ENCODE measurements at places on chromosomes 2 and 18. TPM values are rescaled to one million over a fixed set of nuclear protein-coding genes. Genes with fewer than 3 reads are reported as not detected.

KIF3C gene
- total RNA-seq, result 0.38 TPM

PLA2R1 gene
- 1.1 TPM for total RNA-seq

PDE11A gene
- total RNA-seq, result 5.0 TPM

GREB1 gene
- total RNA-seq, result 5.6 TPM

GRCh38 chr2:135890149-135890548 is 13.9 kb upstream of the MCM6 start:
- H3K4me1 ChIP-seq, result no peaks in the 10 kb centered on the region
- no peak overlapping the region for H3K27ac ChIP-seq
- H3K27me3 ChIP-seq, result no peaks in the 10 kb centered on the region

GRCh38 chr2:24048769-24049484 is 614 bp upstream of the FKBP1B start:
- no peaks in the 10 kb centered on the region for H3K36me3 ChIP-seq
- no peaks in the 10 kb centered on the region for H3K4me1 ChIP-seq
- DNase-seq, result no peak
- H3K4me3 ChIP-seq, result peak overlapping the region; percentile 87
- no peak overlapping the region for H3K27ac ChIP-seq

- no peak overlapping the region for H3K4me3 ChIP-seq
- no peaks in the 10 kb centered on the region for H3K27me3 ChIP-seq
- DNase-seq, result no peak
These were observed 47.9 kb downstream of the EML6 start for GRCh38 chr2:54771166-54771885.

DNA sequence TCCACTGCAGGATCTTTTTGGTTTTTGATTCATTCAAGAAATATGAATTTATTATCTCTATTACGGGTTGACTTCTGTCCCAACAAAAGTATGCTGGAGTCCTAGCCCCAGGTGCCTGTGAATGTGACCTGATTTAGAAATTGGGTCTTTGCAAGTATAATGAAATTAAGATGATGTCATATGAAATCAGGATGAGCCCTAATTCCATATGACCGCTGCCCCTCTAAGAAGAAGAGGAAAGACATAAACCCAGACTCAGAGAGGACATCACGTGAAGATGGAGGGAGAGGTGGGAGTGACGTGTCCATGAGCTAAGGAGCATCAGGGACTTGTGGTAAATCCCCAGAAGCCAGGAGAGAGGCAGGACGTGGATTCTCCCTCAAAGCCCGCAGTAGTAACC is 287.1 kb downstream of the LPIN1 start:
- H3K27me3 ChIP-seq, result no peaks in the 10 kb centered on the region
- H3K4me1 ChIP-seq, result no peaks in the 10 kb centered on the region
- DNase-seq, result no peak
- no peaks in the 10 kb centered on the region for H3K36me3 ChIP-seq
- no peak overlapping the region for H3K4me3 ChIP-seq
- H3K27ac ChIP-seq, result no peak overlapping the region

- no peak overlapping the region for H3K27ac ChIP-seq
- no peaks in the 10 kb centered on the region for H3K36me3 ChIP-seq
- no peak for DNase-seq
These were observed 46.6 kb upstream of the TANC1 start for GRCh38 chr2:158921599-158922408.

DNA sequence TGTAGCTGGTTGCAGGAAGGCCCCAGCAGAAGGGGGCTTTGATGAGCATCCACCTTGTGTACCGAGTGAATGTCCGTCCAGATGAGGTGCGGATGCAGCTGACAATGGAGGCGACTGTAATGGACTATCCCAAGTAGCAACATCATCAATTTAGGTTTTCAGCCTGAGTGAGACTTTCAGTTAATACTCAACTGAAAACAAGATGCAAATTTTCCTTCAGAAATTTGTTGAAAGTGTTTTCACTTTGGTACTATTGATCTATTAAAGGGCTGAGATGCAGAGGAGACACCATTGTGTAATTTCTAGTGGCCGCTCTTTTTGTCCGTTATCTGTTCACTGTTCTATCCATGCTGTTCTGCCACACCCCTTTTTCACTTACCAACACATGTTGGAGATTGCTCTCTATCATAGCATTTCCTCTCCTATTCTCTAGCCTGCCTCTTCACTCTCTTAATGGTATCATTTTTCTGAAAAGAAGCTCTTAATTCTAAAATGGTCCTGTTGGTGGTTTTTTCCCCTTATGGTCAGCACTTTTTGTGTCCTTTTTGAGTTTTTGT is 12.0 kb upstream of the CASP8 start:
- no peak for DNase-seq
- no peaks in the 10 kb centered on the region for H3K27me3 ChIP-seq
- no peak overlapping the region for H3K4me3 ChIP-seq
- no peak overlapping the region for H3K27ac ChIP-seq

DNA sequence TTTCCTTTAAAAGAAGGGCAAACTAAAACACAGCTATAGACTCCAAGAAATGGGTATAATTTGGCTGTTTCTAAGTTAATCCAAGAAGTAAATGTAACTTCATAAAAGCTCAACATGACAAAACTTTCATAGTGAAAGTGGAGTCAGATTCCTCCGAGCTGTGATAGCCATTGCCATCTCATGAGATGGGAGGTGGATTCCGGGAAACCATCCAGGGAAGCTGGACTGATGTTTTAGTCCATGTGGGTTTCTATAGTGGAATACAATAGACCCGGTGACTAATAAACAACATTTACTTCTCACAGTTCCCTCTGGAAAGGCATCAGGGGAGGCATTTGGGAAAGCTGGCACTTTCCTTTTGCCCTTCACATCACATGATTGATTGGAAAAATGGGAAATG is 10.0 kb upstream of the LAPTM4A start:
- H3K4me3 ChIP-seq, result no peak overlapping the region
- no peaks in the 10 kb centered on the region for H3K36me3 ChIP-seq
- no peaks in the 10 kb centered on the region for H3K27me3 ChIP-seq
- DNase-seq, result no peak
- H3K27ac ChIP-seq, result no peak overlapping the region

- no peak overlapping the region for H3K4me3 ChIP-seq
- no peak overlapping the region for H3K27ac ChIP-seq
- no peak for DNase-seq
- peaks cover 4% of the 10 kb centered on the region for H3K36me3 ChIP-seq
- H3K27me3 ChIP-seq, result no peaks in the 10 kb centered on the region
- no peaks in the 10 kb centered on the region for H3K4me1 ChIP-seq
These were observed 17.8 kb downstream of the NPC1 start for GRCh38 chr18:23568281-23569138.

GRCh38 chr2:122683018-122683417 is 927.6 kb downstream of the TSN start:
- no peak overlapping the region for H3K4me3 ChIP-seq
- H3K27ac ChIP-seq, result no peak overlapping the region
- H3K4me1 ChIP-seq, result no peaks in the 10 kb centered on the region
- H3K27me3 ChIP-seq, result no peaks in the 10 kb centered on the region
- DNase-seq, result no peak

DNA sequence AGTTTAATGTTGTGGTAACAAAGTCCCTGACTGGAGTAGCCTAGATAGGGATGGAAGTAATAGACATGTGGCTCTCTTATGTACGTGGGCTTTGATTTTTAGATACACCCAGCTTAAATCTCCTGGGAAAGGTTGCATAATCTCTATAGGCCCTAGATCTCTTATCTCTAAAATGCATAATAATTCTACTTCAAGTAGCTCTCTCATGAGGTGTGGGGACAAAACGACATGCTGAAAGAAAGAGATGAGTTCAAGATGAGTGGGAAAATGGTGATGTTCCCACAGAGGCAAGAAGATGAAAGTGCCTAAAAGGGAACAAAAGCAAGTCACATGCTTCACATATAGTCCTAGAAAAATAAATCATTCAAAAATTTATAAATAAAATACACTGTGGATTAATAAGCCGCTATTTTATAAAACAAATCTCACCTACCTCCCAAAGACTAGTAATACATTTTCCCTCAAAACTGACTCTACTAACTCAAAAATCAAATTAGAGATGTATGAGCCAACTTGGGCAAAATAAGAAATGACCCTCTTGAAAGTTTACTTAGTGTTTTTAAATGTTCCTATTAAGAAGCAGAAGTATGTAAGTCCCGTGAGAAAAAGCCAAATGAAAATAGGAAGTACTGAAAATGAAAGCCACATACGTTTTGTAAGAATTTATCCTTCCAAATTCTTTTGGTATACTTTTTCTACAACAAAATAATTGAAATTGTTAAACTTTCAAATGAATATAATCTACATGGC is 148.2 kb upstream of the ITGA4 start:
- no peaks in the 10 kb centered on the region for H3K27me3 ChIP-seq
- no peaks in the 10 kb centered on the region for H3K4me1 ChIP-seq
- no peak for DNase-seq
- H3K36me3 ChIP-seq, result no peaks in the 10 kb centered on the region
- no peak overlapping the region for H3K27ac ChIP-seq

DNA sequence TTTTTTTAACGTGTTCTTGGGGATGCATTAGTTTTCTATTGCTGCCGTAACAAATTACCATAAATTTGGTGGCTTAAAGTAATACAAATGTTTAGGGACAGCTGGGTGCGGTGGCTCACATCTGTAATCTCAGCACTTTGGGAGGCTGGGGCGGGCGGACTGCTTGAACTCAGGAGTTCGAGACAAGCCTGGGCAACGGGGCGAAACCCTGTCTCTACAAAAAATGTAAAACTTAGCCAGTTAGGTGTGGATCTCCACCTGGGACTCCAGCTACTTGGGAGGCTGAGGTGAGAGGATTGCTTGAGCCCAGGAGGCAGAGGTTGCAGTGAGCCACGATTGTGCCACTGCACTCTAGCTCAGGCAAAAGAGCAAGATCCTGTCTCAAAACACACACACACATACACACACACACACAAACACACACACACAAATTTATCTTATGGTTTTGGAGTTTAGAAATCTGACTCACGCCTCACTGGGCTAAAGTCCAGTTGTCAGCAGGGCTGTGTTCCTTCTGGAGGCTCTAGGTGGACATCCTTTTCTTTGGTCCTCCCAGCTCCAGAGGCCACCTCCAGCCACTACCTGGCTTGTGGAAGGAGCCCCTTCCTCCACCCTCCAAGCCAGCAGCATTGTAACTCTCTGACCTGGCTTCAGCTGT is 76.1 kb downstream of the SEPTIN10 start:
- no peaks in the 10 kb centered on the region for H3K36me3 ChIP-seq
- no peak overlapping the region for H3K27ac ChIP-seq
- no peaks in the 10 kb centered on the region for H3K27me3 ChIP-seq

DNA sequence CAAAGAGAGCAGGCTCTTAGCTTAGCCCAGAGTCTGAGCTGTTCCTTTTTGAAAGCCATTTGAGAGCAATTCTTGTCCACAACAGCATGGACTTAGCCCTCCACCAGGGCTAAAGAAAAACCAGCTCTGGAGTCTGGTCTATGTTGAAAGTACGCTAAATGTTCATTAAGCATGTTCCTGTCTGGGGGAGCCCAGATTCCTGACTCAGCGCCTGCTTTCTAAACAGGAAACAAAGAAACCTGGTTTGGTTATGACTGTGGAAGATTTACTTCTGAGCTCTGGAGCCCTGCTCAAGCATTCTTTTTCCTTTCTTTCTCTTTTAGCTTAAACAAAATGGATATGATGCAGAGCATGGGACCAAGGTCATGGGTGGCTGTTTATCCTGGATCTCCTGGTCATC is 279.8 kb downstream of the RBM43 start:
- DNase-seq, result no peak
- H3K36me3 ChIP-seq, result no peaks in the 10 kb centered on the region
- no peaks in the 10 kb centered on the region for H3K4me1 ChIP-seq
- H3K4me3 ChIP-seq, result no peak overlapping the region

- H3K36me3 ChIP-seq, result no peaks in the 10 kb centered on the region
- H3K27me3 ChIP-seq, result no peaks in the 10 kb centered on the region
- DNase-seq, result no peak
These were observed 57.6 kb upstream of the PARD3B start for GRCh38 chr2:204487447-204488229.

- DNase-seq, result peak; percentile 36
- H3K4me3 ChIP-seq, result no peak overlapping the region
- no peaks in the 10 kb centered on the region for H3K27me3 ChIP-seq
- H3K36me3 ChIP-seq, result peaks cover 7% of the 10 kb centered on the region
These were observed 8.8 kb downstream of the ODC1 start for GRCh38 chr2:10439185-10439879.

All from pancreas (tissue), 10 donors.